ENCODE measurements at places on chromosomes 7 and 10.

- DNase-seq = no peak
These were observed 106.1 kb downstream of the CTBP2 start for GRCh38 chr10:125054216-125054615.

GRCh38 chr7:7882888-7883287 lies 85.7 kb upstream of the GLCCI1 start:
- DNase-seq = no peak

DNA sequence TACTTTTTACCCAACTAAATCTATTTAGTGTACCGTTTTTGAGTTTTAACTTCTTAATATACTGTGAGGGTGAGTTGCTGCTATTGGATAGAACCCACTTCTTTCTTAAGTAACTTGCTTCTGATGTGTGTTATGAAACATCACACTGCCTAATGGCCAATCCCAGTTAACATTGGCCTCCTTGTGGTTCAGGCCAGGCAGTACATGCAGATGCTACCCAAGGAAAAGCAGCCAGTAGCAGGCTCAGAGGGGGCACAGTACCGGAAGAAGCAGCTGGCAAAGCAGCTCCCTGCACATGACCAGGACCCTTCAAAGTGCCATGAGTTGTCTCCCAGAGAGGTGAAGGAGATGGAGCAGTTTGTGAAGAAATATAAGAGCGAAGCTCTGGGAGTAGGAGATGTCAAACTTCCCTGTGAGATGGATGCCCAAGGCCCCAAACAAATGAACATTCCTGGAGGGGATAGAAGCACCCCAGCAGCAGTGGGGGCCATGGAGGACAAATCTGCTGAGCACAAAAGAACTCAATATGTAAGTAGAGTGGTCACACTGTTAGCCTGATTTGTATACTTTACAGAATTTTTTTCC lies 39.7 kb downstream of the TES start:
- DNase-seq = no peak

DNA sequence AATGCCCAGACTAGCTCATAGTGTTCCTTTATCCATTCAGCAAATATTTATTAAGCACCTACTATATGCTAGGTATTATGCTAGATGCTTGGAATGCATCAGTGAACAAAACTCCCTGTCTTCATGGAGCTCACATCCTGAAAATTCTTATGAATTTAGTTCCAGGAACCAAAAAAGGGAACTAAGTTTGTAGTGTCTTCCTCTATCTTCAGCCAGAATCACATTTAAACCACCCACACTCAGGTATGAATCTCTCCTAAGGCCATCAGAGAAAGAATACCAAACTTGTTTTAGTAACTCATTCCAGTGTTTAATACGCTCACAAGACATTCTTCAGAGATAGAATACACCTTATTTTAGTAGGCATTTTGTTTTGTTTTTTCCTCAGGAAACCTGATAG lies 10.1 kb upstream of the EGR2 start:
- DNase-seq = no peak

Measured in NCI-H187 treated with DMSO at 0.1 percent for 48 hours (cell line).